ENCODE measurements at places on chromosomes 2 and 18. TPM values are rescaled to one million over a fixed set of nuclear protein-coding genes. Genes with fewer than 3 reads are reported as not detected.

GRCh38 chr2:235669269-235669831, 175.5 kb downstream of the AGAP1 start:
- no peaks in the 10 kb centered on the region for H3K27me3 ChIP-seq
- no peak overlapping the region for H3K27ac ChIP-seq
- H3K4me1 ChIP-seq = peaks cover 4% of the 10 kb centered on the region
- no peaks in the 10 kb centered on the region for H3K36me3 ChIP-seq

DNA sequence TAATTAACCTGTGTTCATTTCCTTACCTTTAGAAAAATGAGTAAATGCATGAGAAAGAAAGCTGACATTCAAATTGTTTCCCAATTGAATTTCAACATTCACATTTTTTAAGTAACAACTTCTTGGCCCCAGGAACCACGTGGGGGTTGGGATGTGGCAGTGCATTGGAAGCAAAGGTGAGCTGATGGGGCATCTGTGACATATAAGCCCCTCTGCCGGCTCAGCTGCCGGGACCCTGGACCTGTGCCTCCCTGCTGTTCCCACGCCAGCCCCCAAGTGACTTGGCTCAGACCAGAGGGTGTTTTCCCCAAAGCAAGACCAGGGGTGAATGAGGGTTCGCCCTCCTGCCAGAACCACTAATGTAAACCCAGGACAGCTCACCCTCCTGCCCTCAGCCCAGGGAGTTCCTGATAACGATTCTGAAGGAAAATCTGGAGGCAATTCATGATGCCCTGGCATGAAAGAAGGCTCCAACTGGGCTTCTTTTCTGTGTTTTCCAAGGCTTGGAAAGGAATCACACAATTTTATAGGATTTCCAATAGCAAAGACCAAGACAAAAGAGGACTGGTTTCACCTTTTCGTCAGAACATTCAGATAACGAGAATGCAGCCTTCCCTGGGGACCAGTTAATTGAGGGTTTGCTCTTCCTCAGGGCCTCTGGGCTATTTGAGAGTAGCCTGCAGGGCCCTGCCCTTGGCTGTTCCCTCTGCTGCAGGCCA, 193.2 kb upstream of the TWIST2 start:
- H3K27ac ChIP-seq = no peak overlapping the region
- no peaks in the 10 kb centered on the region for H3K4me1 ChIP-seq
- H3K27me3 ChIP-seq = no peaks in the 10 kb centered on the region
- H3K4me3 ChIP-seq = no peak overlapping the region
- no peak for DNase-seq

GRCh38 chr2:7430421-7430868, 513.2 kb downstream of the RNF144A start:
- no peak overlapping the region for H3K4me3 ChIP-seq
- H3K27ac ChIP-seq = no peak overlapping the region
- no peak for DNase-seq
- H3K4me1 ChIP-seq = peaks cover 3% of the 10 kb centered on the region
- H3K27me3 ChIP-seq = no peaks in the 10 kb centered on the region

DNA sequence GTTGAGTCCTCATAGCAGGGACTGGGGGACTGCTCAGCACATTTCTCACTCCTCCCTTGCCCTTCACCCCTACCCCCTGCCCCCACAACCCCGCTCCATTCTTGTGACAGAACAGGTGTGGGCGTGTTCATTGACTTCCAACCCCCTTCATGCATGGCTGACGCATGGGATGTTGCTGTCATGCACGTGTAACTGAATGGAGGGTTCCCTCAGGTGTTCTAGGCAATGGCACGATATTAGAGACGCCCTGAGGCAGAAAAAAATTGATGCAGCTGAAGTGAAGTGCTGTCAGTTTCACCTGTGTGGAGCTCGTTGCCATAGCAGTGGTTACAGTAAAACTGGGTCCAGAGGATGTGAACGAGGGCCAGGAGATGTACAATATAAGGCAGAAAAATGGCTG, 6.5 kb upstream of the THOC1 start:
- H3K36me3 ChIP-seq = no peaks in the 10 kb centered on the region
- DNase-seq = no peak
- no peak overlapping the region for H3K4me3 ChIP-seq
- no peaks in the 10 kb centered on the region for H3K4me1 ChIP-seq

DNA sequence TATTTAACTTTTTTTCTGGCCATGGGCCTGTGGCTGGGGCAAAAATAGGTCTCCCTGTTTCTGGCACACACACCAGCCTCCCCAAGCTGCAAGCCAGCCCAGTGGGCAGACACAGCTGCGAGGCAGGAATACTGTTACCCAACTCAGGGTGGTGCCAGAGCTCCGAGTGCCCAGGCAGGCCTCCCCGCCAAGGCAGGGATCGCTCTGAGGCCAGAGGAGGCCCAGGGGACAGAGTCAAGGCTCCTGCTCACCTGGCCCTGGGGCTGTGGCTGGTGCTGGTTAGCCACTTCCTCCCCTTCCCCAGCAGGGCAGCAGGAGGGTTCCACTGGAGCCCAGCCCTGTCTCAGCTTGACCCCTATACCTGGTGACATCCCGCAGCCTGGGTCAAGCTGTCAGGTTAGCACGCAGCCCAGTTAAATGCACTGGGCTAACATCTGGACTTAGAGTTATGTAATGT, 67.1 kb upstream of the EPAS1 start:
- no peaks in the 10 kb centered on the region for H3K27me3 ChIP-seq
- no peak overlapping the region for H3K27ac ChIP-seq
- no peak for DNase-seq
- H3K36me3 ChIP-seq = no peaks in the 10 kb centered on the region
- H3K4me1 ChIP-seq = no peaks in the 10 kb centered on the region

DNA sequence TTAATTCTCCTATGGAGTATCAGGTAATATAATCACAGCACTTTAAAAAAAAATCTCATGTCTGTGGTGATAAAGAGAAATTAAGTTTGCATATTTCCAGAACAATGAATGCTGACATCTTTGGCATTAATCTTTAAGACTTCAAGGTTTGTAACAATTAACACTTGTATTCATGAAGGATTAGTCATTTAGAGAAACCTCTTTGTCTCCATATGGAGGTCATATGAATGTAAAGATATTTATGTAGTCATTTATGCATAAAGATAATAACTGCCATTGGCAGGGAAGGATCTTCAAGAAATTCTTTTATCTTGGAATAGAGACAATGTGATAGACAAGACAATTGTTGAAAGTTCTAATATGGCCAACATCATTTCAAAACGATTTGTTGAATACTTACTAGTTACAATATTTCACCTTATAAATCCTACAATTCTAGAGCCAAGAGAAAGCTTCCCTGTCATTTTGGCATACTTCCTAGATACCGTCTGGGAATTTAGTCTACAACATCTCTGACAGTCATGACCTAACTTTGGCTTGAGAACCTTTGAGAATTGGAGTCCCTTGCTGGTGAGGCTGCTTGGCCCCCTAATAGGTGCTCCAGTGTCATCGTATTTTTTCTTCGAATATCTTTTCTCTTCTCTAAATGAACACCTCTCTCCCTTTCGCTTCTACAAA, 33.6 kb downstream of the RASGRP3 start:
- no peak overlapping the region for H3K4me3 ChIP-seq
- no peaks in the 10 kb centered on the region for H3K4me1 ChIP-seq
- no peaks in the 10 kb centered on the region for H3K27me3 ChIP-seq
- no peaks in the 10 kb centered on the region for H3K36me3 ChIP-seq
- no peak overlapping the region for H3K27ac ChIP-seq

GRCh38 chr18:64806232-64806631, 657.3 kb upstream of the LINC00305 start:
- no peak overlapping the region for H3K4me3 ChIP-seq
- no peak for DNase-seq
- H3K27ac ChIP-seq = no peak overlapping the region
- H3K27me3 ChIP-seq = no peaks in the 10 kb centered on the region
- H3K36me3 ChIP-seq = no peaks in the 10 kb centered on the region
- H3K4me1 ChIP-seq = no peaks in the 10 kb centered on the region

DNA sequence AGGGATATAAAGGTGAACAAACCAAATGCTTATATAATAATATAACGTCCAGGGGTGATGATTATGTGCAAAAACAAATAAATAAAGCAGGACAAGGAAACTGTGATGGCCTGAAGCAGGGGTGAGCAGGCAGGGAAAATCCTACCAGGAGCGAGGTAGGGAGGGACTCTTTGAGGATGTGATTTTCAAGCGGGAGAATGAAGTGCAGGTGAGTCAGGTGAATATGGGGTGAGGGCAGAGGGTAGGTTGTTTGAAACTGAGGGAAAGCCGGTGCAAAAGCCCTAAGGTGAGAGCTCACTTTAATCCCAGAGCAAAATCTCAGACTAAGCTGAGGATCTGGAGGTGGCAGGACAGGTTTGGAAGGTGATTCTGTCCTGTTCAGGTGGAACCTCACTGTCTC, 40.7 kb downstream of the CYP26B1 start:
- H3K27ac ChIP-seq = no peak overlapping the region
- H3K4me1 ChIP-seq = no peaks in the 10 kb centered on the region
- no peak overlapping the region for H3K4me3 ChIP-seq
- no peaks in the 10 kb centered on the region for H3K27me3 ChIP-seq
- no peaks in the 10 kb centered on the region for H3K36me3 ChIP-seq

DNA sequence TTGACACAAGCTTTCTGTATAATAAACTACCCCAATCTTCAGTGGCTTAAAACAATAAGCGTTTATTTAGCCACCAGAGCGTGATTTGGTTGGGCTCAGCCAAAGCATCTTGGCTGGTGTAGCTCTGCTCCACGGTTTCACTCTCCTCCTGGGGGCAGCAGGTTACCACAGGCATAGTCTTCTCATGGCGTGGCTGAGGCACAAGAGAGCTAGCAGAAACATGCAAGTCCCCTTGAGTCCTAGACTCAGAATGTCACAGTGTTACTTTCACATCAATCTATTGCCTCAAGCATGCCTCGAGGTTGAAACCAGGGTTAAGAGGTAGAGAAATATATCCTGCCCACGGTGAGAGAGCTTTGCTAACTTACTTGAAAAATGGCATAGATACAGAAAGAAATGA, 19.9 kb upstream of the SLC9A2 start:
- no peaks in the 10 kb centered on the region for H3K4me1 ChIP-seq
- no peak overlapping the region for H3K27ac ChIP-seq
- H3K36me3 ChIP-seq = no peaks in the 10 kb centered on the region
- DNase-seq = no peak
- no peaks in the 10 kb centered on the region for H3K27me3 ChIP-seq

GRCh38 chr2:221883976-221884375, 311.9 kb upstream of the EPHA4 start:
- no peak for DNase-seq
- no peak overlapping the region for H3K27ac ChIP-seq
- no peak overlapping the region for H3K4me3 ChIP-seq
- H3K4me1 ChIP-seq = no peaks in the 10 kb centered on the region

DNA sequence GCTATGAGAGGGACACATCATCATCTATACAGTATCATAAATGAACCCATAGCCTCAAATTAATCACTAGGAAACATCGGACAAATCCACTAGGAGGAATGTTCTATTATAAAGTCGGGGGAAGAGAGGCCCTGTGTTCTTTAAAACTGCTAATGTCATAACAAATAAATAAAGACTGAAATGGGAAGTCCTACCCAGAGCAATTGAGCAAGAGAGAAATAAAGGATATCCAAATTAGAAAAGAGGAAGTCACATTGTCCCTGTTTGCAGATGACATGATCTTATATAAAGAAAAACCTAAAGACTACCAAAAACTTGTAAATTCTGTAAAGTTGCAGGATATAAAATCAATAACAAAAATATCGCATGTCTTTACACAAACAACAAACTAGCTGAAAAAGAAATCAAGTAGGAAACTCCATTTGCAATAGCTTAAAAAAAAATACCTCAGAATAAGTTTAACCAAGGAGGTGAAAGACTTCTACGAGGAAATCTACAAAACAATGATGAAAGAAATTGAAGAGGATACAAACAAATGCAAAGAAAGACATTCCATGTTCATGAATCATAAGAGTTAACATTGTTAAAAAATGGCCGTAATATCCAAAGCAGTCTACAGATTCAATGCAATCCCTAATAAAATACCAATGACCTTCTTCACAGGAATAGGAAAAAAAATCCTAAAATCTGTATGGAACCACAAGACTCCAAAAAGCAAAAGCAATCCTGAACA, 30.6 kb downstream of the RTN4 start:
- no peaks in the 10 kb centered on the region for H3K27me3 ChIP-seq
- DNase-seq = no peak
- H3K4me1 ChIP-seq = peaks cover 40% of the 10 kb centered on the region
- H3K4me3 ChIP-seq = no peak overlapping the region
- H3K36me3 ChIP-seq = no peaks in the 10 kb centered on the region

DNA sequence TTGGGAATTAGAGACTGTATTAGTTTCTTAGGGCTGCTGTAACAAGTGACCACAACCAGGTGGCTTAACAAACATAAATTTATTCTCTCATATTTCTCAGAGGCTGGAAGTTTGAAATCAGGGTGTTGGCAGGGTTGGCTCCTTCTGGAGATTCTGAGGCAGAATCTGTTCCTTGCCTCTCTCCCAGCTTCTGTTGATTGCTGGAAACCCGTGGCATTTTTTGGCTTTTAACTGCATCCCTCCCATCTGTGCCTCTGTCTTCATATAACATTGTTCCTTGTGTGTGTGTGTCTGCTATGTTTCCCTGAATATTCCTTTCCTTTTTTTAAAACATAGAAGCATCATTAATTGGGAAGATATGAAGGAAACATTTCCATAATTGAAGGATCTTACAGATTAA, 448.1 kb upstream of the DCC start:
- H3K27me3 ChIP-seq = no peaks in the 10 kb centered on the region
- H3K27ac ChIP-seq = no peak overlapping the region
- H3K36me3 ChIP-seq = no peaks in the 10 kb centered on the region
- H3K4me3 ChIP-seq = no peak overlapping the region

DNA sequence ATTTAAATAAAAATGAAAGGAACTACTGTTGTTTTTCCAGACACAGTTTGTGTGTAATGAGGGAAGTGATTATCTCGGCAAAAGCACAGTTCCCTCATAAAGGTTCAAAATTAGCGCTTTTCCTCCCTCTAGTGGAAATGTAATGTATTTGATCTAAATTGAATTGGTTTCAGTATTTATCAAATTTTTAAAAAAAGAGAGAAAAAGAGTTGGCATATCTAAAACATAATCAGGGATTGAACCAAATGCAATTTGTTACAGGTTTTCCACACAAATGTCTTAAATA, 37.5 kb downstream of the CMPK2 start:
- DNase-seq = no peak
- no peak overlapping the region for H3K27ac ChIP-seq
- H3K4me1 ChIP-seq = no peaks in the 10 kb centered on the region
- H3K36me3 ChIP-seq = no peaks in the 10 kb centered on the region
- H3K27me3 ChIP-seq = no peaks in the 10 kb centered on the region
- no peak overlapping the region for H3K4me3 ChIP-seq

- no peaks in the 10 kb centered on the region for H3K4me1 ChIP-seq
- H3K4me3 ChIP-seq = no peak overlapping the region
- H3K36me3 ChIP-seq = no peaks in the 10 kb centered on the region
- no peaks in the 10 kb centered on the region for H3K27me3 ChIP-seq
Measured at GRCh38 chr2:14543284-14543683, 89.2 kb upstream of the LRATD1 start.

- H3K36me3 ChIP-seq = no peaks in the 10 kb centered on the region
- no peak overlapping the region for H3K4me3 ChIP-seq
- H3K27ac ChIP-seq = no peak overlapping the region
- no peaks in the 10 kb centered on the region for H3K27me3 ChIP-seq
Measured at GRCh38 chr2:129906861-129907235, 72.6 kb upstream of the RAB6C start.

SULT1C3 gene
- not detected for total RNA-seq

CUL3 gene
- total RNA-seq = 65.0 TPM

TMSB10 gene
- total RNA-seq = 1,796 TPM

NR4A2 gene
- total RNA-seq = 21.5 TPM

HTR2B gene
- 1.2 TPM for total RNA-seq

SNORC gene
- total RNA-seq = 2.4 TPM

HSBP1L1 gene
- total RNA-seq = 35.2 TPM

EFEMP1 gene
- total RNA-seq = 257 TPM

KCNE4 gene
- total RNA-seq = 5.7 TPM

SCYGR5 gene
- total RNA-seq = not detected

HSPE1 gene
- total RNA-seq = 148 TPM

Data from adrenal gland (tissue), 19 donors.